ENCODE measurements at places on chromosomes 1 and 21.

GRCh38 chr21:25907573-25908275, 173.0 kb downstream of the GABPA start:
- DNase-seq: no peak

DNA sequence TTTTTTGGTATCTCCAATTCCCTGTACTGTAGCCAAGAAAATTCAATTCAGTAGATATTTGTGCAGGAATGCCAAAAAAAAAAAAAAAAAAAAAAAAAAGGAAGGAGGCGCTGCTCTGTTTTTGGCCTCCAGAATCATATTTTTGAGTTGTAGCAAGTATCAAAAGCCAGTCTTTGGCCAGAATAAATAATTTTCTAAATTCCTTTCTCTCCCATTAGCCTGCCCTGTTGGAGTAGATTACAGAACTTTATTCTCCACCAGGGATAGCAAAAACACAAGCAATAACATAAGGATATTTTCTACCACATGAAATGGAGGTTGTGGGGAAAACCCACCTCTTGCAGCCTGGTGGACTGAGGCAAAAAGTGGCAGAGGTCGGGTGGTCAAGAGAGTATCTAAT, 2.4 kb upstream of the CYP4X1 start:
- DNase-seq: no peak

DNA sequence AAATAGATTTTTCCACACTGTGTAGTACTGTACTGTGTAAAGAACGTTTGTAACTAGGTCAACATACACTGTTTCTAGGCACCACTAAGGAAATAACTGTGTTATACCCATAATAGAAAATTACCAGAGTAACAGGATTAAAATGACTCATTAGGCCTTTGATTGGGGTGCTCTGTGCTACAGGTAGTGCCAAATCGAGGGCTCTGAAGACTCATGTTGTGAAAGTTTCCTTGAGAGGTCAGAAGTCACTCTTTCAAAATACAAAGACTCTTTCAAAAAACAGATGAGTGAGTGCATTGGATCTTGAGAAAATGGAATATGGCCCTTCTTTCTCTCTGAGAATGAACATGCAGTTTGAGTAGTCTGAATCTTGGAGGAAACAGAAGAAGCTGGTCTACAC, 143.0 kb downstream of the MRPL39 start:
- no peak for DNase-seq

DNA sequence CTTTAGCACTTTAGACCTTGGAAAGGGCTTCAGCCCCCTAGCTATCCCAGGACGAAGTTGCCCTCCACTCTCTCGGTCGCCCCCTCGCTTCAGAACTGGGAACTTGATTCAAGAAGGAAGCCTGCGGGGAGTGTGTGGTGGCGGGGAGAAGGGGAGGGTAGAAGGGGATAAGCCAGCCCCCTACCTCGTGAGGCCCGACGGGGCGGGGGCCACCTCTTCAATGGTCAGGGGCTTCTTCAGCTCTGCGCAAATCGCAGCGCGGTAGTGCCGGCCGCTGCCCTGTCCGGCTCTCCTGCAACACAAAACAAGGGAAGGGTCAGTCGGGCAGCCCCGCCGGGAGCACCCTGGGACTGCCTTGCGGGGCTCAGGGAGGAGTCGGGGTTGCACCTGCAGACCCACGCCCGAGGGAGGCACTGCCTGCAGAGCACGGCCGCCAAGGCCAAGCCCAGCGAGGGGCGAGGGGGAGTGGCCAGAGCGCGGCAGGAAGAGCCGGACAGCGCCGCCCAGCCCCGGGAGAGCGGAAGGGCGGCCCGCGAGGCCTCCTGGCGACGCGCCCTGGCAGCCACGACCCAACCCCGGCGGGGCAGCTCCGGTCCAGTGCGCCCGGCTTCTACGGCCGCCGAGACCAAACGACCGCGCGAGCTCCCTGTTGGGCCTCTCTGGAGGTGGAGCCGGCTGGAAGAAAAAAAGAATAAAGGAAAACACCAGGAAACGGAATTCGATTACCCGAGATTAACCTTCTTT, 56.2 kb upstream of the RASAL2 start:
- DNase-seq: peak; percentile 88

GRCh38 chr1:229328598-229329362, 14.1 kb downstream of the CCSAP start:
- DNase-seq: no peak

DNA sequence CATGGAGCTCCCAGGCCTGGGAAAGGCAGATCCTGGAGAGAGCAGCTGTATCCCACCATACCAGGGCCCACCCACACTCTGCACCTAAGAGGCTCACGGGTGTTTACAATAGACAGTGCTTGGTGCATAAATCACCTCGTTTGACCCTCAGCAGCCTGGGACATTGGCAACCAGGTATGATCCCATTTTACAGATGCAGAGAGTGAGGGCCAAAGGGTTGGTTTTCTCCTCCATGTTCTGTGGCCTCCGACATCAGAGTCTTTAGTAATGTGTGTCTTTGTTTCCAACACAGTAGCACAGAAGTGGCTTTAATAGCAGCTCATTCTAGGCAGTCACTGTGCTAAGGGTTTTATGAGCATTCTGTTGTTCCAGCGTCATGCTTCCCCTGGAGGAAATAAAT, 176.5 kb downstream of the KAZN start:
- no peak for DNase-seq

GRCh38 chr1:214670098-214670497, 67.1 kb downstream of the CENPF start:
- peak; percentile 14 for DNase-seq

DNA sequence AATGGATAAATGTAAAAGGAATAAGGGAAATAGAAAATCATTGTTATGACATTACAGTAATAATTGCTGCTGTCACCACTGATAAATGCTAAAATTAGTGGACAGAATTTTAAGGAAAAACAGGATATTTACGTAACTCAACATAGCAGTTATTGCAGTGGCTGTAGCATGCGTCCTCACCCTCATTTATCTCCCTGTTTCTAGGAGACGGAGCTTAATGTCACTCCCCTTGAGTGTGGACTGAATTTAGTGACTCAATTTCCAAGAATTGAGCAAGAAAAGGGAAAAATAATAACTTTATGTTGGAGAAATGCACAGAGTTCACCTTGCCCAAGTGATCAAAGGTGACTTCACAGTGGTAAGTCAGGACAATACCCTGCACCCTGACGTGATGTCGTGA, 33.3 kb upstream of the COL18A1 start:
- DNase-seq: no peak

Data from eye (tissue), 1 donor.